ENCODE measurements at places on chromosomes 1 and 21.

DNA sequence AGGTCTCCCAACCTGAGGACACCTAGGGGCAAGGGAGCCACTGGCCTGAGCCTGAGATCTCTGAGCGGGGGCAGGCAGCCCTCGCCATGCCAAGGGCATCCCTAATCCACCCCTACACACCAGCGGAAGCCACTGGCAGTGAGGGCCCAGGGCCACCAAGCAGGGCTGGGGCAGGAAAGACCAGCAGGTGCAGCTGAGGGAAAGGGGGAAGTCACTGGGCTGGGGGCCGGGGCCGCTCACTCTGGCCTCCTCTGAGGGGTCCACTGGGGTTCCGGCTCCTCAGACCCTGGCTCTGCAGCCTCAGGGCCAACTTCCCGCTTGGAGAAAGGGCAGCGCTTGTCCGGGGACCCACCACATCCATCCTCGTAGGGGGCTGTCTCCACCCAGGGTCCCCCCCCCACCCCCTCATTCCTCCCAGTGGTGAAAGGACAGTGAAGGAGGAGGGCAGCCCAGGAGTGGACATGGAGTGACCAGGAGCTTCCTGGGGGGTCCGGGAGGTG, 42.5 kb upstream of the ACTRT2 start:
- no peak for DNase-seq

DNA sequence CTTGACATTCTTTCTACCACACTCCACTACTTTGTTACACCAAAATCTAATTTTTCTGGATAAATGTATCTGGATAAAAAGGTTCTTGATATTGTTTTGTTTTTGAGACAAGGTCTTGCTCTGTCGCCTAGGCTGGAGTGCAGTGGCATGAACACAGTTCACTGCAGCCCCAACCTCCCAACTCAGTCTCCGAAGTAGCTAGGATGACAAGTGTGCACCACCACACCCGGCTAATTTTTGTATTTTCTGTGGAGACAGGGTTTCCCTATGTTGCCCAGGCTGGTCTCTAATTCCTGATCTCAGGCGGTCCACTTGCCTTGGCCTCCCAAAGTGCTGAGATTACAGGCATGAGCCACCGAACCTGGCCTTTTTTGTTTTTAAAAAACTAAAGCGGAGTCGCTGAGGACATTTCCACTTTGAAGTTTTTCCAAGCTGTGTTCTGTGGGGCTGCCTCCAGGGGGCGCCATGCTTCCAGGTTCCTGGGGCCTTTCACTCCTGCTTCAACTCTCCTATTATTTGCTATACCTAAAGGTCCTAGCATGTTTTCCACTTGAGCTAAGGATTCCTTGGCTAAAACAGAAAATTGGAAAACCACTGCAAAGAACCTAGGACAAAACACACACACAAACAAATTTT, 14.1 kb upstream of the NCMAP start:
- no peak for DNase-seq

DNA sequence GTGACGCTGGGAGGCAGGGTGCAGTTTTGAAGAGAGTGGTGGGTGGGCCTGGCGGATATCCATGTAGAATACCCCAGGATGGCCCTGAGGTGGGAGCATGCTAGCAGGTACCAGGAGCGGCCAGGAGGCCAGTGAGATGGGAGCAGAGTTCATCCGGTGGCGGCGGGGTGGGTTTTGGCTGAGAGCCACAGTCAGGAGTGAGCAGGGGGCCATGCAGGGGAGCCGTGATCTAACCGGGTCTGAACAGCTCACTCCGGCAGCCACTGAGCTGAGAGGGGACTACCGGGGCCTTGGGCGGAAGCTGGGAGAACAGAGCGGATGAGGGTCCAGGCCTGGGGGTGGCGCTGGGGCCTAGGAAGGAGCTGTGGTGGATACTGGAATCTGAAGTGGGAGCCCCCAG, 47.6 kb upstream of the LRP8 start:
- DNase-seq: no peak

GRCh38 chr1:7294636-7295035, 476.5 kb upstream of the VAMP3 start:
- DNase-seq: no peak

- DNase-seq: no peak
These were observed 264.8 kb downstream of the PTPRC start for GRCh38 chr1:198903621-198904020.
